ENCODE measurements at places on chromosomes 1 and 21.

DNA sequence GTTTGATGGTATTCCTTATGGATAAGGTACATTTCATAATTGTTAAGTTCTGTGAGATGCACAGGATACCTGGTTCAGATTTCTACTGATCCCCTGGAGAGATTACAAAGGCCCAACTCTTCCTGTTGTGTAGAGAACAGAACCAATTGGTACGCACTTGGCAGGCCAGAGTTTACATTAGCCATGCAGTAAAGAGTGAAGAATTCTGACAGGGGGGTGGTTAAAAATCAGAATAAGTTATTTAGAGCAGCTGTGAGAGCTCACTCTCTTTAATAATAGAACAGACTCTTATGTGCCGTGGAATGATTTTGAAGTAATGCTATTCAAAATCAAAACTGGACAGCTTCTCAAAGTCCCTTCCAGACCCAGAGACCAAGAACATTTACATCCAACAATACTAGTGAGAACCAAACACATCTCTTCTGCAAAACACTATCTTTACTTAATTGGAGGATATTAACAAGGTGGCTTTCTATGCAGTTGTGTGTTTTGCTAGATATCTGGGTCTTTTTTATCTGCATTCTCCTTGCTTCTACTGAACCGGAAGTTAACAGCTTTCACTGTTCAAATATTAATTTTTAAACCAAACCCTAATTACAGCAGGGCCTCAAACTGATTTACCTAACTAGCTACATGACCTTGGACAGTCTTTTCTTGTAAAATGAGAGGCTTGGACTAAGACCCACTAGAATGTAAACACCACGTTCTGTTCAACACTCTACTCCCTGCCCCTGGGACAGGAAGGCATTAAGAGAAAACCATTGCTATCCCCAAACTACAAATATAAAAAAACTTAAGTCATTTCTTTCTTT is 4.0 kb downstream of the USP24 start:
- DNase-seq = no peak

DNA sequence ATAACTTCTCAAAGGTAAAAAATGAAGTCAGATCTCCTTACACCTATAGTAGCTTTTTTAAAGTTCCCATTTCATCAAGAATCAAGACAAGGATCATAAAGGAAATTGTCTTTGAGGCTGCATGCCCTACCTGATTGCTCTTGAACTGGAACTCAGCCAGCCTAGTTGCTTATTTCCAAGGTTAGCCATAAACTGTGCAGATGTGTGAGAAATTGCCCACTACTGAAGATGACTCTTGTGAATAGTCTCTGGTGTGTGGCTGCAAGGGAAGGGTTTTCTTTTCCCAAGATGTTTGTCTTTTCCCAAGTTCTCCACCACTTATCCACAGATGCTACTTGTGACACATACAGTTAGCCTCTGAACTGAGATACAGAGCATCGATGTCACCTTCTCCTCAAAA is 81.7 kb upstream of the DUSP10 start:
- no peak for DNase-seq

DNA sequence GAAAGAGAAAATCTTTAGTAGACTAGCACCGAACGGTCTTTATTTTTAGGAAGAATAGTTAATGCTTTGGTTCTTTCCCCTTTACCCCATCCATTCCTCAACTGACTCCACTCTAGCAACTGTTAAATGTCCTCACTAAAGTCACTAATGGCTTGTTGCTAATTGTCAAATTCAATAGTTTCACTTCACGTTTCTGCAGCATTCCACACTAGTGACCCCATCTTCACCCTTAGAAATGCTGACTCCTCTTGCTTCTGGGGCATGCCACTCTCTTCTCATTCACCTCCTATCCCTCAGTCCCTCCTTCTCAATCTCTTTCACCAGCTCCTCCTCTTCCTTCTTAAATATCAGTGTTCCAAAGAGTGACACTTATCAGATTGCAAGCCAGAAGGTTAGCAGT is 19.4 kb upstream of the CADM3 start:
- DNase-seq = no peak

DNA sequence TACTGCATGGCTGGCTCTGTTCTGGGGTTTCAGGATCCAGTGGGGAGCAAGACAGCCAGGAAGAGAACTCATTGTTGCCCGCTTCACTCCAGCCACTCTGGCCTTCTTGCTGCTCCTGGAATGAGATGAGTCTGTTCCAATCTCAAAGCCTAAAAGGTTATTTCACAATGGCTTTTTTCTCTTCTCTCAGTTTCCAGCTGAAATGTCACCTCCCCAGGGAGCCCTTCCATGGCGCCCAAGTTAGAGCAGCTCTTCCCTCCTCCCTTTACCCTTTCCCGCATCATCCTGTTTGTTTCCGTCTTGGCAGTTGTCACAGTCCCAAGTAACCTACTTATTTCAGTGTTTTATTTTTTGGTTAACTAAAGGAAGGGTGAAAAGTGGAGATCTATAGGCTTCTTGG is 15.8 kb downstream of the PLA2G2A start:
- no peak for DNase-seq

DNA sequence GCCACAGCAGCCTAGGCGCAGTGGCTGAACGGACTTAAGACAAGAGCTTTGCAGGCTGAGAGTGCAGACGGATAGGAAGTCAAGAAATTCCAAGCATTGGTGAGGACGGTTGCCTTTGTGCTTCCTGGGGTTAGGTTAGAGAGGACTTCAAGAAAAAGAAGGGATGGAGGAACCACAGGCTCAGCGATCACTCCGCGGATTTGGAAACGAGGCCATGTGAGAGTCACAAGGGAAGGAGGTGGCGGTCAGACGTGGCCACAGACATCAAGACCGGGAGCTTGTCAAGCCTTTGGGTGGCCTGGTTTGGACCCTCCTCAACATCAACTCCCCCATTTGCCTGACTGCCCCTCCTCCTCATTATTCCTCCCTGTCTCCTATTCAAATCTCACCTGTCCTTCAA is 62.3 kb downstream of the NID1 start:
- DNase-seq = no peak

DNA sequence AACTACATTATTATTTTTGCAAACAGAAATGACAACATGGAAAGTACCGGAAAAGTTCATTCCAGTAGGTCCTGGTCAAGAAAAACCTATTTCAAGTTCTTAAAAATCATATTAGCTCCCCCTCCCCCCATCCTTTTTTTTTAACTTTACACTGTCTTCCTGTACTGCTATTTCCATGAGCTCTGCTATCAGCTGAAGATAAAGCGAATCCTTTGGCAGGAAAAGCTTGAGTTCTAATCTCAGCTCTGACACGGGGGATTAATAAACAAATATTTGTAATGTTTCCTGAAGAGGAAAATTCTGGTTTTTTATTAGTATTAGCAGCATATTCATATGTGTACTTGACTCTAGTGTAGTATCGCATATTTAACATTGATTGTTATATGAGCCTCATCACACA is 190.7 kb upstream of the ESRRG start:
- no peak for DNase-seq

DNA sequence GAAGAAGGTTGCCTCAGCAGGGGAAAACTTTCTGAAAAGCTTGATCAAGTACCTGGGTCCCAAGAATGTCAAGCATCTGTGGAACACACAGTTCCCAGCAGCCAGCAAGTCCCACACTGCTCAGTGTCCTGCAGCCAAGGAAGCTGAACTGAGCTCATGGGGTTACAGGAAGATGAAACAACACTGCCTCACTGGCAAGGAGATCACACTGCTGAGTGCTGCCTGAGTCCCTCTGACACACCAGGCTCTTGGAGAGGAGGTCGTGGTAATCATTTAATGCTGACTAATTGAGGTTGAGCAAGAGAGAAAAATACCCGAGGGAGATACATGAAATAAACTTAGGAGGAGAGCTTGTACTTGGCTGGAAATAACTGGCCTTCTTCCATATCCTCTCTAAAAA is 75.2 kb downstream of the MPZL1 start:
- no peak for DNase-seq

GRCh38 chr1:200653022-200653462 is 16.7 kb downstream of the DDX59 start:
- DNase-seq = no peak

GRCh38 chr1:115280064-115280463 is 58.0 kb downstream of the NGF start:
- no peak for DNase-seq

DNA sequence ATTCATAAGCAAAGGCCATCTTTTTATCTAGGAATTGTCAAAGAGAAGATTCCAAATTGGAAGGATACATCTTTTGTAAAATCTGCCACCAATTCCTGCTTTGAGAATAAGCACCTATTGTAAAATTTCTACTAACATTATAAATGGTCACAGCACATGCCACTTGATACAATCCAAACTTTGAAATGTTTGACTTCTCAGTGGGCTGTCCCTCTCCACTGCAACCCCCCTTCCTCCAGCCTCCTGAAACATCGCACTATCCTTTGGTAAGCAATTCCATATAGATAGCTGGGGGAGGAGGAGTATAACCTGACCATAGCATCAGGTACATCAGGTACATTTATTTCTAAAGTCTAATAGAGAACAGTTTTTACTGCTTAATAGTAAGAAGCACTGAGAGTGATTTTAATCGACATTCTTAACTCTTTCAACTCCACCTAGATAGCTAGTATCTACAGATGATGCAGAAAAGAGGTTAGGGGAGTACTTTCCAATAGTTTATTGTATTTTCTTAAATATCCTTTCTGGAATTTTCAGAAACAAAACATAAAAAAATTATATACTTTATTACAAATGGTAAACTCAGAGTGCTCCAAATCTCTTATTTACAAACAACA is 2.9 kb downstream of the JUN start:
- no peak for DNase-seq

DNA sequence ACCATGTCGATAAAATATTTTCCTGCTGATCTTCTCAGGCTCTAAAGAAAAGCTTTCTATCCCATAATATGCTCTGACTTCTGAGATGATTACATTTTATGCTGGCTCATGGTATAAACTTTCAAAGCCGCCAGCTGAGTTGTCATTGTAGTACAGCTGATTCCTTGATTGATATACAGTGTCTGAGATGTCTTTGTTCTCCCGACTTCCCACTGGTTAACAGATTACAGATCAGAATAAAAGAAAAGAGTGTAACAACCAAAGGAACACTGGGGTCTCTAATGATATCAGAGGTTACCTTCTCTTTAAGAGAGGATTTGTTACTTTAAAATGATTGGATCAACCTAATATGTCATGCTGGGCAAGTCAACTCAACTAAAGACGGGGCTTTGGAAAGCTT is 485.4 kb upstream of the LRRC7 start:
- DNase-seq = no peak

DNA sequence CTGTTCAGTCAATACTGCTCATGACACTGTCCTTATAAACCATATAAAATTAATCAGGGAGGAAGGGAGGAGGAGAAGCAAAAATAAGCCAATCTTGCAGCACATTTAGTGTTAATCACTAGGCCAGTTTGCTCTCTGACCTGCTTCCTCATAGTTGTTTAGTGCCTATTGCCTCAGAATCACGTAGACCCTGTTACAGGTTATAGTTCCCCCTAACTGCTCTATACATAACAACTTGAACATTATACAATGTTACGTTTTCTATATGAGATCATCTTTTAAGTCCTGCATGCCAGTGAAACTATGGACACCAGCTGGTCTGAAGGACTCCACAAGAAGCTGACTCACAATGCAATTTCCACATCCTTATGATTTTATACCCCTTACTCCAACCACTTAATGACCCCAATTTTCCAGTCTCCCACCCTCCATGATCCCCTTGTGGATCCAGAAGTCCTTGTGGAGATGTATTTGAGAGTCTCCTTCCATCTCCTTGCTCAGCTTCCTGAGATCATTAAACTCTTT is 34.9 kb upstream of the TACSTD2 start:
- DNase-seq = no peak

DNA sequence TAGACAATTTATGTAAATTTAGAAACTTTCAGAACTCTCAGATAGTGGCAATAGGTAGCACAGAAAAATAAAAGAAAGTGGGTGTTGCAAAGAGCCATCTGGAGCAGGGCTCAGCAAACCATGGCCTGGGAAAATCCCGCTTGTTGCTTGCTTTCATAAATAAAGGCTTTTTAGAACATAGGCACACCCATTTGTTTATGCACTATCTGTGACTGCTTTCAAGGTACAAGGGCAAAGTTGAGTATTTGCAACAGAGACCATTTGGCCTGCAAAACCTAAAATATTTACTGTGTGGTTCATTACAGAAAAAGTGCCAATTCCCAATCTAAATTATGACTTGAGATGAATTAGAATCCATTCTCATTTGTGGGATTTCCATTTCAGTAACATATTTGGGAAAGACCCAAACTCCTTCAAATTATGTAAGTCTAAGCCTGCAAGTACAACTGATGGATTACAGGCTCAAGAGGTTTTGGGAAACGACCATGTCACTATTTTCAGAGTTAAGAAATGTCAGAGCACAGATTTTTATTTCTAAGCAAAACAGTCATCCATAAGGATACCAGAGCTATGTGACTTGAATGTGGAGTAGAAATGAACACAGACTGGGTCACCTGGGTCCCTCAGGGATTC is 43.5 kb upstream of the DPT start:
- DNase-seq = no peak

GRCh38 chr1:234973426-234974250 is 155.0 kb downstream of the TOMM20 start:
- DNase-seq = no peak

GRCh38 chr1:36366091-36366661 is 19.5 kb downstream of the STK40 start:
- peak; percentile 42 for DNase-seq

DNA sequence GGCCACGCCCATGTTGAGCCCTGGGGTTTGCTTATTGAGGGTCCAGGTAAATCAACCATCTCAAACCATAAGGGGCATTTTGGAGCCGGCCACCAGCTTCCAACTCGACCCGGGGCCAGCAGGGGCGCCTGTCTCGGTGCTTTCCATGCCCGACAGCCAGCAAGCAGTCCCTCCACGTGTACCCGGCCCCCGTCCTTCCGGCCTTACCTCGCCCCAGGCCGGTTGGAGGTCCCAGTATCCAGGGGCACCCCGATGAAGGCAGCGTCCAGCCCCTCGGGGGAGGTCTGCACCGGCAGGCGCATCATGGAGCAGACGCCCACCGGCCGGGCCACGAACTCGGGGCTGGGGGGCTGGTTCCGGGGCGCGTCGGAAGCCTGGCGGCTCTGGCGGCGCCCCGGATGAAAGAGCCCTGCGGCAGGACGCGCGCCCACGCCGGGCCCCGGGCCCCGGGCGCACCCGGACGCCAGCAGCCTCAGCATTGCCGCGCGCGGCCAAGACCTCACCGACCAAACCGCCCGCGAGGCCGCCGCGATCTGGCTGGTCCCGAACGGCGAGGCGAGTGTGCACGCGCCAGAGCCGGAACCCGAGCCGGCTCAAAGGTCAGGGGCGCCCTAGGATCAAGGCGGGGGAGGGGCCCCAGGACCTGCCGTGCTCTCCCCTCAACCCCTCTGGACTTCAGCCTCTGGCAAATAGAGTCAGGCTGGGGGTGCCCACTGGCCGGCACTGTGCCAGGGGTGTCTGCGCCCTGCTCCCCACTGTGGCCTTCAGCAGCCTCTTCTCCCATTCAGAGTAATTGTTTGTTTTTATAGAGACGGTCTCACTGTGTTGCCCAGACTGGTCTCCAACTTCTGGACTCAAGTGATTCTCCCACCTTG is at the start of gene AGMAT:
Gene AGMAT (minus strand): TSS at position 563 of the 875 bp plus-strand sequence. CDS start 84 bp downstream, at position 479.
- peak; percentile 68 for DNase-seq

- DNase-seq = no peak
Measured at GRCh38 chr1:225146478-225146877, 217.0 kb downstream of the DNAH14 start.

- no peak for DNase-seq
Measured at GRCh38 chr1:51302270-51302669, 28.1 kb downstream of the TTC39A start.

Data from activated CD4-positive, alpha-beta T cell treated with anti-CD3 and anti-CD28 coated beads for 4 hours (primary cell).